Activated CD4-positive, alpha-beta memory T cell treated with anti-CD3 and anti-CD28 coated beads, Interleukin-2, amount 10 ng/mL, durations not matched to agents 7 days and 5 days (primary cell): ENCODE measurements at places on chromosomes 6 and 20. TPM values are rescaled to one million over a fixed set of nuclear protein-coding genes. Genes with fewer than 3 reads are reported as not detected.
A peak's percentile ranks its signal among the peaks of the same experiment; 100 is the strongest.

The SUMO4 gene
- 8.5 TPM for total RNA-seq

The ADGRB3 gene
- total RNA-seq, result not detected

The TSPO2 gene
- total RNA-seq, result not detected

The POLR1C gene
- total RNA-seq, result 24.1 TPM

The SOX18 gene
- 0.25 TPM for total RNA-seq

The BMP6 gene
- total RNA-seq, result not detected

The SLC12A5 gene
- total RNA-seq, result not detected

The ANKRD6 gene
- total RNA-seq, result 4.2 TPM

GRCh38 chr6:39821742-39822532, 29.8 kb downstream of the DAAM2 start:
- H3K36me3 ChIP-seq, result no peaks in the 10 kb centered on the region
- no peak for DNase-seq
- H3K4me1 ChIP-seq, result no peaks in the 10 kb centered on the region
- H3K4me3 ChIP-seq, result no peak overlapping the region

GRCh38 chr20:57724610-57725405, 15.0 kb upstream of the PMEPA1 start:
- no peaks in the 10 kb centered on the region for H3K36me3 ChIP-seq
- H3K4me1 ChIP-seq, result no peaks in the 10 kb centered on the region
- H3K4me3 ChIP-seq, result no peak overlapping the region
- no peak for DNase-seq
- H3K27ac ChIP-seq, result no peak overlapping the region

- no peak for DNase-seq
- H3K4me1 ChIP-seq, result no peaks in the 10 kb centered on the region
- H3K27ac ChIP-seq, result no peak overlapping the region
- no peak overlapping the region for H3K4me3 ChIP-seq
- H3K27me3 ChIP-seq, result no peaks in the 10 kb centered on the region
- no peaks in the 10 kb centered on the region for H3K36me3 ChIP-seq
Measured at GRCh38 chr20:40181676-40182075, 507.4 kb downstream of the MAFB start.

GRCh38 chr6:144036064-144036834, 28.2 kb upstream of the PLAGL1 start:
- no peak overlapping the region for H3K4me3 ChIP-seq
- H3K27ac ChIP-seq, result no peak overlapping the region
- no peaks in the 10 kb centered on the region for H3K27me3 ChIP-seq
- no peak for DNase-seq

GRCh38 chr6:13836170-13836569, 21.8 kb upstream of the MCUR1 start:
- no peak overlapping the region for H3K4me3 ChIP-seq
- H3K36me3 ChIP-seq, result no peaks in the 10 kb centered on the region
- peaks cover 14% of the 10 kb centered on the region for H3K27me3 ChIP-seq
- peaks cover 11% of the 10 kb centered on the region for H3K4me1 ChIP-seq

DNA sequence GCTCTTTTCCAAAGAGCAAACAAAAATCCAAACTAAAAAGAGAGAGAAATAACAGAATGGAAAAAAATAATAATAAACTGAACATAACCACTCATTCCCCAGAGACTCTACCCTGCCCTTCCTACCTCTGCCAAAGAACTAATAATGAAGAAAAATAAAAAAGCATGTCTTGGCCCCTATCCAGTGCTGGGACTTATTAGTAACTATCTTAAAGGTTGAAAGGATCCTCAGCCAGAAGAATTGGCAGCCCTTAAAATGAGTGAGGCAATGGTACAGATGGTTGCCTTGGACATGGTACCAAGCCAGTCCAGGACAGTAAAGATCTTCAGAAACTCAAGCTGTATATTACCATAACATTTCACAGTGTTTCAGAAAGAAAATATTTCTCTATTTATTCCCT, 279.3 kb downstream of the HACE1 start:
- no peak overlapping the region for H3K27ac ChIP-seq
- H3K27me3 ChIP-seq, result peaks cover 3% of the 10 kb centered on the region
- H3K36me3 ChIP-seq, result no peaks in the 10 kb centered on the region
- H3K4me1 ChIP-seq, result no peaks in the 10 kb centered on the region
- DNase-seq, result no peak

DNA sequence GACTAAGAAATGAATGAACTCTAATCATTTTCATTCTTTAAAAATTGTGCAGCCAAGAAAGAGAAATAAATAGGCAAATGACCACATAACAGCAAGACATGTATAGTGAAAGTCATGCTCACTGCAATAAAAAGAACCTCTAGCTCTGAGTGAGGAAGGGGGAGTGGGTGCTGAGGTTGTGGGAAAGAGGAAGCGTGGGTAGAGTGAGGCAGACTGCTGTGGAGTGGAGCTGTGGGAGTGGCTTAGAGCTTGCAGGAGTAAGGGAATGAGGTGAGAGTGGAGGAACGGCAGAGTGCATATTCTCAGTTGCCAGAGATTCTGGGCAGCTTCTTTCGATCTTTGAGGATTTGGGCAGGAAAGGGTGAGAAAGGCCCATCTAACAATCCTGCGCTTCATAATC, 10.4 kb downstream of the DEFB129 start:
- H3K4me3 ChIP-seq, result peak overlapping the region; percentile 61
- H3K4me1 ChIP-seq, result peaks cover 22% of the 10 kb centered on the region
- peaks cover 7% of the 10 kb centered on the region for H3K27me3 ChIP-seq
- no peaks in the 10 kb centered on the region for H3K36me3 ChIP-seq
- peak; percentile 19 for DNase-seq

DNA sequence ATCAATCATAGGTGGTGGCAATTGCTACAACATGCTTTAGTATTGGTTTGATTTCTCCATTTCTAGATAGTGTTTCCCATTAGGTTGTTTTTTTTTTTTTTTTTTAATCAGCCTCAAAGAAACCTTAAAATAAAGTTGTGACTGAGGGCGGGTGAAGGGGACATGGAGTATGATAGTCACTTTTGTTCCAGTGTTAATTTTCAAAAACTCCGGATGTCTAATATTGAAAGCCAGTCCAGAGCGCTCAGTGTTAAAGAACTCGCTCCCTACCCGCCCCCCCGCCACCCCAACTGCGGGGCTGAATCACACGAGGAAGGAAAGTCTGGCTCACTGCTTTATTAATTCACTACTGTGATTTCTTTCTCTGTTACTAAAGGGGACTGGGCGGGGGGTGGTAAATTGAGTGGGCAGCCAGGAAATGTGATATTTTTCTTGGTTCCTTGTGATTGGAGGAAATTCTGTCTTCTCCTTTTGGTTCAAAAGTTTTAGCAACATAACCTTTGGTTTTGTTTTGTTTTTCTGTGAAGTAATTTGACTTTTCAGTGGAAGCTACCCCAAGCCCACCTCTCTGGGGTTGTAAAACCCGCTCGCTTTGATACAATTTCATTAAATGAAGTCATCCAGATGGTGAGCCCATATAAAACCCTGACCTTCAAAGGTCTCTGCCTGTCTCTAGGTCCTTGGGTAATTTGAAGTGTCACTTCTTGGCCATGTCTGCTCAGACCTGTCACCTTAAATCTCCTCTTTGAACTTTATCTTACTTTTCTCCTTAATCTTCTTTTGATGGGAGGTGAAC, 38.0 kb downstream of the TNFAIP3 start:
- peaks cover 4% of the 10 kb centered on the region for H3K36me3 ChIP-seq
- peak overlapping the region; percentile 66 for H3K4me3 ChIP-seq
- H3K4me1 ChIP-seq, result peaks cover 64% of the 10 kb centered on the region
- H3K27ac ChIP-seq, result peak overlapping the region; percentile 89

- no peak overlapping the region for H3K4me3 ChIP-seq
- no peak for DNase-seq
- H3K36me3 ChIP-seq, result no peaks in the 10 kb centered on the region
- H3K27ac ChIP-seq, result no peak overlapping the region
- no peaks in the 10 kb centered on the region for H3K27me3 ChIP-seq
Measured at GRCh38 chr20:52704553-52704952, 267.6 kb upstream of the TSHZ2 start.

- peak within 1 kb of the TSS; percentile 81 for H3K27ac ChIP-seq
- H3K4me3 ChIP-seq, result peak within 1 kb of the TSS; percentile 96
- H3K4me1 ChIP-seq, result peaks cover 52% of the 10 kb centered on the region
Measured at GRCh38 chr20:44651684-44652423, at the start of gene ADA. ADA (minus strand) TSS chr20:44651699; CDS start chr20:44651607, 92 bp downstream.

DNA sequence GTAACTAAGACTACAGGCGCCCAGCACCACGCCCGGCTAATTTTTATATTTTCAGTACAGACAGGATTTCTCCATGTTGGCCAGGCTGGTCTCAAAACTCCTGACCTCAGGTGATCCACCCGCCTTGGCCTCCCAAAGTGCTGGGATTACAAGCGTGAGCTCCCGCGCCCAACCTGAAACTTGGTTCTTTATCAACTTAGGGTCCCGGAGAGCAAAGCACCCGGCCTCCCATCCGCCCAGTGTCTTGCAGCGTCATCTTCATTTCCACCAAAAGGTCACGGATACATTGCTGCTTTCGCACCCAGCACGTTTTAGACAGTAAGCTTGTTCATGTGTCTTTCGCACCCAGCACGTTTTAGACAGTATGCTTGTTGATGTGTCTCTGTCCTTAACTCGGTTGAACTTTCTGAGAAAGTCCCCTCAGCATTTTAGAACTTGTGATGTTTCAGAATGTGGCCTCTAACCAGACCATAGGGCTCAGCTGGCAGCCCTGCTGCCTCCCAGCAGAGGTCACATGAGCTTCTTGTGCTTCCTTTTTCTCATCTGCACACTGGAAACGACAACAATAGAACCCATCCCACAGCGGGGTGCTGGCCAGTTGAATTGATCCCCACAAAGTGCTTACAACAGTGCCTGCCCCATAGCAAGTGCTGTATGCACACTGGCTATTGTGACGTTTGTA, 48.8 kb downstream of the PRR18 start:
- DNase-seq, result no peak
- H3K36me3 ChIP-seq, result peaks cover 4% of the 10 kb centered on the region
- H3K4me1 ChIP-seq, result peaks cover 32% of the 10 kb centered on the region
- peaks cover 30% of the 10 kb centered on the region for H3K27me3 ChIP-seq
